Right renal pelvis (tissue), 4 donors: ENCODE measurements at places on chromosomes 12 and 14. TPM values are rescaled to one million over a fixed set of nuclear protein-coding genes. Genes with fewer than 3 reads are reported as not detected.

DNA sequence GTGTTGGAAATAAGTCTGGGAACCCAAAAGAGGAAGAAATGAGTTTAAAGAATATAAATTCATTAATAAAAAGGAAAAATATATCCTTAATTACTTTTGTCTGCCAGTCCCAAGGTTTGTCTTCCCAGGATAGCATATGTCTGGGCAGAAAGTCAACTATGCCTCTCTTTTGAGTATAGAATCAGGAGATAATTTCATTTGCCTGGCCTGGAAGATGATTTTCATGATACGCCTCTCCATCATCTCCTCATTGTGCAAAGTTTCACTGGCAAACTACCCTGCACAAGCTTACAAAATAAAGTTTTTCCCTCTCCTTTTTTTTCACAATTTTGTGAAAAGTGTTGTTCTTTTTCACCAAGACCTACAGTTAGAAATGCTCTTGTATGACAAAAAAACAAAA is 340.8 kb downstream of the EGLN3 start:
- no peak for DNase-seq

GRCh38 chr12:93442411-93443340 is 929 bp upstream of the UBE2N start:
- no peak for DNase-seq

DNA sequence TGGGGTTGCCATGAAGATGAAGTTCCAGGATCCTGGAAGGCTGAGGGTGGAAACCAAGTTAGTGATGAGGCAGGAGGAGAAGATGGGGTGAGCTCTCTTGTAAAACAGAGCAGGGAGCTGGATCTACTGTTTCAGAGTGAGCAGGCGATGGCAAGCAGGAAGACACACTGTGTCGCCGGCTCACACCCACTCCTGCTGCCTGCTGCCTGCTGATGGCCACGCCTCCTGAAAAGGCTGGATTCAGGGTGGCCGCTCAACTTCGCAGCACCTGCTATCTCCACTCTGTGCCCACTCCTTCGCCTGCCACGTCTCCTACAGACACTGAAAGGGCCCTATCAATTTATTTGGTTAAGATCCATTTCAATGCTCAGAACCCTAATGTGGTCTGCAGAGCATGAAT is 96.1 kb downstream of the RBM19 start:
- no peak for DNase-seq

DNA sequence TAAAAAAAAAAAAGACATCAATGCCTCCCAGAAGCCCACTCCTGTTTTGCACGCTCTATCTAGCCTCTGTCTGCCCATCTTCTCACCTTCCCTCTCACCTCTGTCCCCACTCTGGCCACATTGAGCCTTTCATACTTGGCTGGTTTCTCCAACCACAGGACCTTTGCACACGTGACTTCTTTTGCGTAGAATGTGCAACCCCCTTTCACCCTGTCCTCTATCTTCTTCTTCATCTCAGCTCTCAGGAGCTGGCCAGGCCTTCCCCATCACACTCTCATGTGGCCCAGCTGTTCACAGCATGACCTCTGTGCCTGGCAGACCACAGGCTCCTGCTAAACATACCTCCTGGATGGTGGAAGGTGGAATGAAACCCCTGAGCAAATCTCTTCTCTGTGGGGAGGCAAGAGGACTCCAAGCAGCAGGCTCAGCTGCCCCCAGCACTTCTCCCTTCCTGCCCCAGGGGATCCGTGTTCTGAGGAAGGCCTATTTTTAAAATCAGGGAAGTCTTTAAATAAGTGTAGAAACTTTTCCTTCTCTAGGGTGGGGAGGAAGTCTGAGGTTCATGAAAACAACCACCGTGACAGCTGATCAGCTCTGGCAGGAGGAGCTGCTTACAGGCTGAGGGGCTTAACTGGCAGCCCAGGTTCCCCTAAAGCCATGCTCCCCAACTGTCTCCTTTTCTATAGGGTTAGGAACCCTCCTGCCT is 11.6 kb downstream of the HVCN1 start:
- DNase-seq = no peak

KRT75 gene
- polyA plus RNA-seq = not detected

- DNase-seq = no peak
Observed at GRCh38 chr12:64187370-64187769, 34.7 kb downstream of the KICS2 start.

GRCh38 chr12:84463741-84464495 is 448.7 kb downstream of the SLC6A15 start:
- DNase-seq = peak; percentile 27

LAG3 gene
- polyA plus RNA-seq = 1.6 TPM

- no peak for DNase-seq
Observed at GRCh38 chr12:70732287-70732686, 95.1 kb upstream of the PTPRB start.
